GM19239 (cell line): ENCODE measurements at places on chromosomes 2 and 18.

DNA sequence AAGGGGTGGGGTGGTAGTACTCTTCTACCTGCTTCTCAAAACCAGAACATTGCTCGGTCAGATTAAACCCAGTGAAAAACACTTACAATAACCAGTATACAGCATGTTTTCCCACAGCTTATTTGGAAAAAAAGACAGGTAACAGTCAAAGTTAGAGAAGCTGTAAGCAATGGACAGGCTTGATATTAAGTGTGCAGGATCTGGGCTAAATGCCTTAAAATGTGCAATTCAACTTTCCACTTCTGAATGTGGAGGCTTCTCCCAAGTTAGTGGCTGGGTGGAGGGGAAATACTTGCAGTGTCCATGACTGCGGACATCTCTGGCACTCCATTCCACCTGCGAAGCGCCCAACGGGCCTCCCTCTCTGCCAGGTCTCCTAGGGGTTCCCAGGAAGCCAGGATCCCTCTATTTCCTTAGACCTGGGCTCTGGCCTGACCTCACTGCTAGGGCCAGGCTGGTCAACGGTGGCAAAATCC, 5.3 kb downstream of the ZEB2 start:
- DNase-seq = no peak

DNA sequence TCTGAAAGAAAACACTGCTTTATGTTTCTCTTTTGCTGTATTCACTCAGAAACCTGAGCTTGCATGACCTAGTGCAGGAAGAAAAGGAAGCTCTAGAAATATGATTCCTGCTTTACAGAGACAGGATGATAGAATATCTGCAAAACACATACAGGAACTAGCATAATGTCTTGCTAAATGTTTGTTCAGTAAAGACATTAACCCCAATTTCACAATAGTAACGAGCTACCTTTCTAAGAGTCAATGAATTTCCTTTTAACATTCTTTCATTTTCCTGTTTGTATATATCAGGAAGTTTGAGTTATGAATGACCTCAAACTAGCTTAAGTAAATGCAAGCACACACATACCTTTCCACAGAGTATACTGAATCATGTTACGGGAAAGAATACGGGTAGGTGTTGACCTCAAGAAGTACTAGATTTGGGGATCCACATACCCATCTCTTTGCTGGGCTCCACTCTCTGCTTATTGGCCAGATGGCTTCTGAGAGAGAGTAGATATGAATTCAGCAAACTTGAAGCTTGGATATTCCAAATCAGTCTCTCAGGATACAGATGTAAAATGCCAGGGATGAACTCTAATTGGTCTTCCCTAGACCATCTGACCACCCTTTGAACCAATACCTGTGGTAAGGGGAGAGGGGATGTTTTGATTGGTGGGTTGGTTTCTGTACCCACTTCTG, 18.2 kb upstream of the ACSL3 start:
- no peak for DNase-seq

GRCh38 chr2:138782383-138782782, 2.2 kb upstream of the NXPH2 start:
- DNase-seq = no peak

GRCh38 chr2:45957533-45958227, 306.2 kb downstream of the PRKCE start:
- DNase-seq = no peak

DNA sequence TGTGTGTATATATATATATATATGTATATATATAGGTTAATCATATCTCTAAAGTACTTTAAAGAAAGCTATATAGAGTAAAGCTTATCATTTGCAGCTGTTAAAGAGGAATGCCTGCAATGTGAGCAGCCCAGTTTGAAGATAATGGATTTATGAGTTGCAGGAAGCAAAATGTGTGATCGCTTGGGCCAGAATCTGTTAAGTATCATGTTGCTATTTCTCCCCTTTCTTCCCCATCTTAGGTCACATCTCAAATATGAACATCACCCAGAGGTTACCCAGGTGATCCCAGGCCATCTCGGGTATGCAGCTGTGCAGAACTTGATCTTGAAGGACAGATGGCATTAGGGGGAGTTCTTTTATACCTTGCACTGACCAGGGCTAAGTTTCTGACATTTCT, 316.5 kb downstream of the MTX2 start:
- DNase-seq = no peak

- DNase-seq = no peak
Observed at GRCh38 chr2:64311948-64312621, 141.9 kb upstream of the LGALSL start.

- no peak for DNase-seq
Observed at GRCh38 chr2:236570081-236570868, 650 bp downstream of the ACKR3 start.

GRCh38 chr2:66982766-66983165, 414.4 kb upstream of the ETAA1 start:
- DNase-seq = no peak

DNA sequence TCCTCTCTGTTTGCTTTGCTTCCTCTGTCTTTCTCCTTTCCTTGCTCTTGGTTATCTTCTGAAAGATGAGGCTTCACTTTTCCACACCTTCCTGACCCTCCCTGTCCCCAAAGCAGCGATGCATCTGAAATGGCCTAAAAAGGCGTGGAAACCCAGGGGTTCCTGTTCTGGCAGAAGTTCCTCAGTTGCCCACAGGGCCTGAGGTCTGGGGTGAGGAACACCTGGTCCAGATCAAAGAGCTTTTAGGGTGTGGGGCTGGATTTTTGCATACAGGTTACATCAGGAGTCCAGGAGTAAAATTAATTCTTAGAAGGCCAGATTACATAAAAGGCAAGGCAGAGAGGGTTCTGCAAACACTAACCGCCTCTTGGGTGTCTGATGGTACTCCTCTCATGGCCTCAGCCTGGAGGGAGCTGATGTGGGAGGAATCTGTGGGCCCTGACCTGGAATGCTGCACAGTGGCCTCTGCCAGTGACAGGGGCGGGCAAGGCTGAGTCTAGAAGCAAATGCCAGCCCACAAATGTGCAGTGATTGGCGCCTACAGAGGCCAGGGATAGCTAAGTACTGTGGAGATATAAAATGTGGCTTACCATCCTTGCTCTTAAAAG, 41.8 kb downstream of the INPP4A start:
- no peak for DNase-seq

- no peak for DNase-seq
Observed at GRCh38 chr2:156001851-156002250, 330.7 kb downstream of the NR4A2 start.

GRCh38 chr2:203341741-203342310, 13.6 kb downstream of the ABI2 start:
- DNase-seq = no peak

GRCh38 chr2:219243291-219243761, 1.9 kb downstream of the GLB1L start:
- DNase-seq = no peak

DNA sequence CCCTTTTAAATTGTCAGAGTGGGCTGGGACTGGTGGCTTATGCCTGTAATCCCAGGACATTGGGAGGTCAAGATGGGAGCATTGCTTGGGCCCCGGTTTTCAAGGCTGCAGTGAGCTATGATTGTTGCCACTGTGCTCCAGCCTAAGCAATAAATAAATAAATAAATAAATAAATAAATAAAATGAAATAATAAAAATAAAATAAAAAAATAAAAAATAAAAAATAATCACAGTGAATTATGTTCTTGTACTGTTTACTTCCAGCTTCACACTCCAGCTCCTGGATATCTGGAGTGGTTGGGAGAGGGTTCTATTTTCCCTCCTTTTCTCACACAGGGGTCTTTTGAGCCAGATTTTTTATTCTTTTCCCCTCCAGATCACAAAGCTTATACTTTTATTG, 26.2 kb upstream of the PNPT1 start:
- no peak for DNase-seq

DNA sequence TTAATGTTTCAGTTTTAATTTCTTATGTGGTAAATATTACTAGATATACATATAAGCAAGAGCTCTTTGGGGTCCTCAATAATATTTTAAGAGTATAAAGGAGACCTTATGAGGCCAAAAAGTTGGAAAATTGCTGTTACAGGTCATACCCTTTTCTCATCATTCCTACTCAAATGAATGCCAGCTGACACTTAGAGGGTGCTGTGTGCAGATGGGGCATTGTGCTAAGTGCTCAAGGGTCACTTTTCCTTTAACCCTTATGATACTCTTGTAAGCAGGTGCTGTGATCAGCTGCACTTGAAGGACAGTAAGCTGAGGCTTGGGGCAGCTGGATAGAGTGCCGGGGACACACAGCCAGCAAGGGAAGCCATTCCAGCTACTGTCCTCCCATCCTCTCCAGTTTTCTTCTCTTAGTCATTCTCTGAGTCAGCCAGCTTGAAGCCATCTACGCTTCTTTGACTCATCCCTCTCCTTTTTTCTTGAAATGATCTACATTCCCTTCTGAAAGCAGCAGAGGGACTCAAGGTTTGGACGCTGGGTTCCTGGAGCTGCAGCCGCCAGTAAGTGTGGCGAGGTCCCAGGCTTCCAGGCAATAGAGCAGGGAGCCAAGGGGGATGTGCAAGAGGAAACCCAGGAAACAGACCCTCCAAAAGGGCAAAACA, 42.0 kb upstream of the CREB1 start:
- no peak for DNase-seq

- DNase-seq = no peak
Observed at GRCh38 chr2:127570282-127571250, 35.1 kb downstream of the MYO7B start.

DNA sequence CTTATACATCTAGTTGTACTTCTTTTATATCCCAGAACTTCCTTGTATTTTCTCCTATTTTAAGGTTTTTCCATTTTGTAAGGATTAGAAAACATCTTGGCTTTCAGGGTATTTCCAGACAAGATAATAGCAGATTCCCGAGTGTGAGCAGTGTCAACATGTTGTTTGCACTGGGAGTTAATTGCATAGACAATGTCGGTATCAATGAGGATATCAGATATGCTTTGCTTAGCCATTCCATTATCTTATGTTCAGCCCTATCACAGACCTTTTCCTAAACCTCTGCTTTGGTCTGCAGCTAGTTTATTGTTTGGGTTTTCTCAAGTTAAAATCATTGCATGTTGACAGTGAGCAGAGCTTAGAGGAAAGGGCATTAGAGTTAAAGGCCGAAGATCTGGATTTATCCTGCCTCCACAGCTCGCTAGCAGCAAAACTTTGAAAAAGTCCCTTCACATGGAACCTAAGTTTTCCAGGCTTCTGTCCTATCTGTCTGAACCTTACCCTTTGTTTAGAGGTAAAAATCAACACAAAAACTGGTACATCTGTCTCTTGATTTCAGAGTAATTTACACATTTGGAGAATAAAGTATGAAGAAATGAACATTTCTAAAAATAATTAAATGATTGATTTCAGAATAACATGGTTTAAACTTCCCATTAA, 355.4 kb downstream of the KIAA1328 start:
- no peak for DNase-seq

GRCh38 chr2:109683452-109683851, 69.3 kb downstream of the SOWAHC start:
- DNase-seq = no peak

GRCh38 chr2:113182471-113183260, 8.9 kb downstream of the PSD4 start:
- DNase-seq = no peak

DNA sequence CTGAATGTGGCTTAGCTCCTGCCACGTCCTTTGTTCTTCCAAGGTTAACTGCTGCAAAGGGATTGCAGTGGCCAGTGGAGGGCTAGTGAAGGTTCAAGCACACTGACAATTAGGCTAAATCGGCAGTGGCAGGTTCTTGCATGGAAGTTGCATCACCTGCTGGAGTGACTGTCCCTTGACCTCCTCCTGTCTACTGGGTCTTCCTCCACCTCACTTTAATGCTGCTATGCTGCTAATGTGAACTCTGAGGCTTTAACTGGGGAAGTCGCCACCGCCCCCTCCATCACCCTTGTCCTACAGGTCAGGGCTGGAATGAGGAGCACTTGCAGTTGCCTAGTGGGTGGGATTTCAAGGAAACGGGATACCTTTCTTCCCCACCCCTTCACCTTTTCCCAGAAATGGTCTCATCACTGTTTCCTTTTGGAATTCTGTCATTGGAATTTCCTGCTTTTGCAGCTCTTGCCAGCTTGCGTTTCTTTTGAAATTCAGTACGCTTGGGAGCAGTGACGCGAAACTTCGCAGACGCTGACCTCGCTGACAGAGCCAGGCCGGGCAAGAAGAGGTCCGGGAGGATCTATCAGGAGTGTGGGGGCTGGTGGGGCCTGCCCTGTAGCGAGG, 150.3 kb downstream of the SH3RF3 start:
- no peak for DNase-seq

- DNase-seq = no peak
Observed at GRCh38 chr2:218895326-218895725, 14.7 kb downstream of the WNT10A start.

GRCh38 chr2:56934866-56935265, 751.1 kb downstream of the CCDC85A start:
- DNase-seq = no peak

DNA sequence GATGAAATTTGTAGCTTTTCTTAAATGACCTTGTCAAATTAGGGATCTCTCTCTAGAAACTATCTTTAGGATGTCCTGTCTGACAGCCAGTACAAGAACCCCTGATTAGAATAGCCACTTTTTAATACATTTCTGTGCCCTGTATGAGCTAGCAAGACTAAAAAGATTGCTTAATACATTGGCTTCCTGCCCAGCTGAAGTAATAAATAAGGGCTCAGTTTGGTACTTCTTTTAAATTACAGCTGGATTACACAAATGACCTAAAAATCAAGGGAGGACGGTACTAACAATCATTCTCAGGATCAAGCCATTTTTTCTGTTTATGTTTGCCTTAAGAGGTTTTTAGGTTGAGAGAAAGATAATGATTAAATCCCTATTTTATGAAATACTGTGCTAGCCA, 11.6 kb upstream of the OLA1 start:
- no peak for DNase-seq

GRCh38 chr2:45114221-45114955, 105.1 kb upstream of the SIX2 start:
- DNase-seq = no peak

GRCh38 chr2:239824866-239825704, 200.1 kb downstream of the NDUFA10 start:
- DNase-seq = no peak

DNA sequence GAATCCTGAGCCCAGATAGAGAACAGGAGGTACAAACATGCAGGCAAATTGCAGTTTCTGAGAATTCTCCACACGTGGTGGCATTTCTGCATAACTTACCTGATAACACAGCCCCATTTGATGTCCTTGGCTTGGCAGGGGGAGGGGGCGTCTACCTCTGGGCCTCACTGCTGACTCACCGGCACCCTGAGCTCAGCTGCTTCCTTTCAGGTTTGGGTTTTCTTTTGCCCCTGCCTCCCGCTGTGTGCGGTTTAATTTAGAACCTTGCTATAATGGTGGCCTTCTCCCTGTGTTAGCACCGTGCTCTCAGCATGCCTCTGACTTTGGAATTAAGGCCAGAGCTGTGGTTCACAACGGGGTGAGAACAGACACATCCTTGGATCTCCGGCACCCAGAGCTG, 4.4 kb downstream of the CTIF start:
- DNase-seq = no peak

DNA sequence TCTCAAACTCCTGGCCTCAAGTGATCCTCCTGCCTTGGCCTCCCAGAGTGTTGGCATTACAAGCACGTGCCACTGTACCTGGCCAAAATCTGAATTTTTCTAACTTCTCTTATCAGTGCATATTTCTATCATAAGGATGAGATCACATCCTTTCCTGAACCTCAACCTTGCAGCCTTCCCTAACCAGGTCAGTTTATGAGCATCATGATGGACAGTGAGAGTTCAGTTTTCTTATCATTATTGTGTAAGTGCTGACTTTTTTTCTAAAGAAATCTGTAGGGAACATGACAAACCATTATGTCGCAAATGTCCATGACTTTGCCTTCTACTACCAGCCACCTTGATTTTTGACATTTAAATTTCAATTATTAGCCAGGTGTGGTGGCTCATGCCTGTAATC, 31.5 kb downstream of the MRPL33 start:
- no peak for DNase-seq
